ENCODE measurements at places on chromosomes 3 and 15. TPM values are rescaled to one million over a fixed set of nuclear protein-coding genes. Genes with fewer than 3 reads are reported as not detected.

- DNase-seq: no peak
These were observed 133.4 kb downstream of the FOXP1 start for GRCh38 chr3:71450162-71450561.

DNA sequence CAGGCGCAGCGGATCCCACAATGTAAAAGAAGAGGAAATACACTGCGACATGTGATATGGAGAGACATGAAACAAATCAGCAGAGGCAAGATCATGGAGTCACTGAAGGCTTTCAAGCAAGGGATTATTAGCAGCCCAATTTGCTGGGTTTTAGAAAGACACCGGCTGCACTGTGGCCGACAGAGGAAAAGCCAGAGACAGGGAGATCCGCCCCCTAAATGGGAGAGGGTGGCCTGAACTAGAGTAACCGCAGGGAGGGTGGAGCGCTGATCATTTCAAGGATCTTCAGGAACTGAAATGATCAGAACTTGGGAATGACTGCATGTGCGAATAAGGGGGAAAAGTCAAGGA lies 612 bp upstream of the C15orf40 start:
- DNase-seq: no peak

- DNase-seq: no peak
These were observed 230.1 kb upstream of the TPM1 start for GRCh38 chr15:62812515-62812835.

IQCF5 gene
- polyA plus RNA-seq: not detected

DNA sequence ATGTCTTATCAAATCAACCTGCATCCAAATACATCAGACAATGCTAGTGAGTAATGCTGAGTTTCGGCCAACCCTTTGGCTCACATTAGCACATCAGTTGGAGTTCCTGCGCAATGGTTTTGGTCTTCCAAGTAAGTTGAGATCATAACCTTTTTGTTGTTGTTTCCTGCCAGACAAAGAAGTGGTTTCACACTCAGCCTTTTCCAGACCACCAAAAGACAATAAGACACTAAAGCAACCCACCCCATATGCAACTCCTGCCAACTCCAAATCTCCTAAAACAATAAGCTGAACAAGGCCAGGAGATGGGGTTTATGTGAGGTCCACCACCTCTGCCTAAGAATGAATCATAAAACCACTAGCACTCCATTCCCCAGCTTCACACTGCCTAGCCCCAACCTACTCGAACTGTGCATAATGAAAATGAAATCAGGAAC lies 177.0 kb downstream of the ERC2 start:
- no peak for DNase-seq

DNA sequence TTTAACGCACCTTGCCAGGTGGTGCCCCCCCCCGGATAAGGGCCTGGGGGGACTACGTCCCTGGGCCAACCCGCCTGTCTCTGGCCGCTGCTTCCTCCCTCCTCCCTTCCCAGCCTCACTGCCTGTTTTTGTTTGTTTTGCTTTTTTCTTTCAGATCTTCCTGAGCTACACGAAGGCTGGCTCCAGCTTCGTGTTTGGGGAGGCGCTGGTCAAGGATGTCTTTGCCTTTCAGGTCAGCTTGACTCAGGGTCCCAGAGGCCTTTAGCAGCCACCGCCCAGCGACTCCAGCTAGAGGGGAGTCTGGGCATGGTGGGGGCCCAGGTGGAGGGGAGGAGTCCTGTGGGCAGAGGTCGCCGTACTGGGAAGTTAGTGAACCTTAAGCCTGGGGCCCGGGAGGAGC lies 24.1 kb downstream of the SLC28A1 start:
- no peak for DNase-seq

- DNase-seq: no peak
These were observed 1098.2 kb downstream of the ZPLD1 start for GRCh38 chr3:103532986-103533385.

DNA sequence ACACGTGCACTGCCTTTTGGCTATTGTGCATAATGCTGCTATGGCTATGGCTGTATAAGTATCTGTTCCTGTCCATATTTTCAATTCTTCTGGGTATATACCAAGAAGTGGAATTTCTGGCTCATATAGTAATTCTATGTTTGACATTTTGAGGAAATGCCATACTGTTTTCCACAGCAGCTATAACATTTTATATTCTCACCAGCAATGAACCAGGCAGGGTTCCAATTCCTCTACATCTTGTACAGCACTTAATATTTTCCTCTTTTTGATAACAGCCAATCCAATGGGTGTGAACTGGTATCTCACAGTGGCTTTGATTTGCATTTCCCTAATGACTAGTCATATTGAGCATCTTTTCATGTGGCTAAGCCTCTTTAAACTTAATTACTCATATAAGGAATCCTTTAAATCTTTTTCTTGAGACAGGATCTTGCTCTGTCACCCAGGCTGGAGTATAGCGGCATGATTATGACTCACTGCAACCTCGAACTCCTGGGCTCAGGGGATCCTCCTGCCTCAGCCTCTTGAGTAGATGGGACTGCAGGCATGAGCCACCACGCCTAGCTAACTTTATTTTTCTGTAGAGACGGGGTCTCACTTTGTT lies 38.1 kb upstream of the IGDCC4 start:
- no peak for DNase-seq

- DNase-seq: no peak
These were observed 311.6 kb upstream of the GRM7 start for GRCh38 chr3:6549296-6549695.

FMN1 gene
- polyA plus RNA-seq: 0.27 TPM

TGM5 gene
- polyA plus RNA-seq: not detected

DNA sequence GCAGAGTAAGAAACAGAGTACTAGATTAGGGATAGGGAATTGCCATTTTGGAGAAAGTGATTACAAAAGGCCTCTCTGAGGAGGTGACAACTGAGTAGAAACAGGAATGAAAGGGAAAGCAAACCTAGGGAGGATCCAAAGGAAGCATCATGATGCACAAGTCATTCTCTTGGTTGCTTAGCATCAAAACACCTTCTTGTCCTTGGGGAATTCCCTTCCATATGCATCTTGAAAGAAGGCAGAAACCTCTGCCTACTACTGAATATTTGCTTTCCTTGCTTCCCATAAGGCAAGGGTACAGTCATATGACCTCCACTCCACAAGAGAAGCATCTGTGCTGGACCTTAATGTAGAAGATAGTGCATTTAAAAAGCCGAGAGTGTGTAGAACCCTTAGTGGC lies 24.1 kb downstream of the GABPB1 start:
- no peak for DNase-seq
